ENCODE measurements at places on chromosomes 16 and 17. TPM values are rescaled to one million over a fixed set of nuclear protein-coding genes. Genes with fewer than 3 reads are reported as not detected.

HIC1 gene
- total RNA-seq: 35.0 TPM

CCL3 gene
- 3.3 TPM for total RNA-seq

- DNase-seq: peak; percentile 77
- H3K4me1 ChIP-seq: peaks cover 18% of the 10 kb centered on the region
- H3K4me3 ChIP-seq: no peak overlapping the region
- H3K27me3 ChIP-seq: no peaks in the 10 kb centered on the region
- no peaks in the 10 kb centered on the region for H3K36me3 ChIP-seq
- H3K27ac ChIP-seq: peak overlapping the region; percentile 83
Measured at GRCh38 chr16:49620869-49621240, 235.1 kb downstream of the ZNF423 start.

- peaks cover 2% of the 10 kb centered on the region for H3K4me1 ChIP-seq
- H3K27ac ChIP-seq: no peak overlapping the region
- no peaks in the 10 kb centered on the region for H3K27me3 ChIP-seq
- no peaks in the 10 kb centered on the region for H3K36me3 ChIP-seq
Measured at GRCh38 chr16:30004424-30004776, 6.4 kb downstream of the DOC2A start.

DNA sequence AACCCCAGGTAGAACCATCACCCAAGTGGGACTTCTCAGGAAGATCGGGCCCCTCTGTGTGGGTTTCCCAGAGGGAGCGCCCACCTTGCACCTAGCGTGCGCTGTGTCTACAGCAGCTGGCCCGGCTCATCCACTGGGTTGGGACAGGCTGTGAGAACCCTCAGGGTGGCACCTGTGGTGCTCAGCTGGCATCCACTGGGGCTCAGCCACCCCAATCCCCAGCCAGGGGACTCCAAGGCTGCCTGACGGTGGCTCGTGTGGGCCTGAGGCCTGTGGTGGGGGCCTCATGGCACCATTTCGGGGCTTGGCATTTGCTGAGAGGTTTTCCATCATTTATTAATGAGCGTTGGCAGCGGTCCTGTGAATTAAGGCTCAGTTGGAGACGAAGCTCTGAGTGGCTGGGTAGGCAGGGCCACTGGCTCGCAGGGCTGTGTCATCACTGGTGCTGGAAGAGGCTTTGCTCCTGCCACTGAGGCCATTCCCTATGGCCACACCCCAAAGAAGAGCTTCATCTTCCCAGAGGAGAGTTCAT, 28.5 kb downstream of the CACNG4 start:
- H3K4me3 ChIP-seq: no peak overlapping the region
- H3K27ac ChIP-seq: no peak overlapping the region
- no peaks in the 10 kb centered on the region for H3K4me1 ChIP-seq
- no peaks in the 10 kb centered on the region for H3K36me3 ChIP-seq

- no peak overlapping the region for H3K27ac ChIP-seq
- H3K4me1 ChIP-seq: no peaks in the 10 kb centered on the region
- no peaks in the 10 kb centered on the region for H3K36me3 ChIP-seq
- no peak overlapping the region for H3K4me3 ChIP-seq
- no peaks in the 10 kb centered on the region for H3K27me3 ChIP-seq
Measured at GRCh38 chr17:32516940-32517701, 30.3 kb downstream of the CDK5R1 start.

- no peak for DNase-seq
- peaks cover 2% of the 10 kb centered on the region for H3K4me1 ChIP-seq
- H3K4me3 ChIP-seq: no peak overlapping the region
- no peak overlapping the region for H3K27ac ChIP-seq
- no peaks in the 10 kb centered on the region for H3K36me3 ChIP-seq
- H3K27me3 ChIP-seq: no peaks in the 10 kb centered on the region
Measured at GRCh38 chr16:83994703-83995102, 26.7 kb downstream of the NECAB2 start.

- no peak overlapping the region for H3K27ac ChIP-seq
- H3K36me3 ChIP-seq: no peaks in the 10 kb centered on the region
- H3K4me1 ChIP-seq: no peaks in the 10 kb centered on the region
- H3K4me3 ChIP-seq: no peak overlapping the region
- no peaks in the 10 kb centered on the region for H3K27me3 ChIP-seq
Measured at GRCh38 chr17:37458805-37459204, 30.9 kb upstream of the DUSP14 start.

DNA sequence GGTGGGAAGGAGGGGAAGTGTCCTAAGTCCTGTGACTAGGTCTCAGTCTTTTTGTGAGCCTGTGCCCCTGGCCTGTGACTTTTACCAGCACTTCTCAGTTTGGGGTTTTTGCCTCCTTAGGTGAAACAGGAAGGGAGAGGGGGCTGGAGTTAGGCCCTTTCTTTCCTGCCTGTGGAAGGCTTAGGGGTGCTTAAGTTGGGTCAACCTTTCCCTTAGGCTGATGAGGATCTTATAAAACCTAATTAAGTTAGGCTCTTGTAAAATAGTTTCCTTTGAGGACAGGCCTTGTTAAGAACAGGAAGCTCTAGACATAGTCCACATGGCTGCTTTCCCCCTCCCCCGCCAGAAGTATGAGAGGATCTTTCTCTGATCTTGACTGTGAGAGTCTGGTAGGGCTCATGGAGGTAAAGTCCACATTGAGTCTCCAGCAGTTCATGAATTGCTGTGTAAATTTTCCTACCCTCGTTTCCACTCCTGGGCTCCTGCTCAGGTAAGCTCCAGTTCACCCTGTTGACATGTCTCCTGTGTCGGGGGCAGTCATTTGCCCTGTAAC, 17.0 kb upstream of the DNASE1 start:
- H3K27me3 ChIP-seq: no peaks in the 10 kb centered on the region
- no peak overlapping the region for H3K27ac ChIP-seq
- DNase-seq: no peak
- no peaks in the 10 kb centered on the region for H3K36me3 ChIP-seq
- H3K4me1 ChIP-seq: no peaks in the 10 kb centered on the region

DNA sequence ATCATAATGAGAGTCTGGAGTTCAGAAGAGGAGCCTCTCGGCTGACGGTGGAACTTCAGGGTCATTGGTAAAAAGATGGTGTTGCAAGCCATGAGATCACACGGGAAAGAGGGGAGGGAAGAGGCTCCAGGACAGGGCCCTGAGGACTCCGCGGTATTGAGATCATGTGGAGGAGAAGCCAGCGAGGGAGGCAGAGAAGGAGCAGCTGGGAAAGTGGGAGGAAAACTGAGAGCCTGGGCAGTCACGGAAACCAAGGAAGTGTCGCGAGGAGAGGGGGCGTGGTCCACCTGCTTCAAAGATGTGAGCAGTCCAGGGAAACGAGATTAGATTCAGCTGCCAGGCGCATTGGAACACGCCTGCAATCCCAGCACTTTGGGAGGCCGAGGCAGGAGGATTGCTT, 27.7 kb upstream of the SBK1 start:
- no peaks in the 10 kb centered on the region for H3K4me1 ChIP-seq
- no peaks in the 10 kb centered on the region for H3K27me3 ChIP-seq
- no peak overlapping the region for H3K4me3 ChIP-seq
- no peak overlapping the region for H3K27ac ChIP-seq
- no peak for DNase-seq

GRCh38 chr17:35295686-35296085, 52.8 kb downstream of the SLFN5 start:
- H3K4me1 ChIP-seq: no peaks in the 10 kb centered on the region
- H3K27ac ChIP-seq: no peak overlapping the region
- no peak overlapping the region for H3K4me3 ChIP-seq
- H3K36me3 ChIP-seq: no peaks in the 10 kb centered on the region
- H3K27me3 ChIP-seq: no peaks in the 10 kb centered on the region

DNA sequence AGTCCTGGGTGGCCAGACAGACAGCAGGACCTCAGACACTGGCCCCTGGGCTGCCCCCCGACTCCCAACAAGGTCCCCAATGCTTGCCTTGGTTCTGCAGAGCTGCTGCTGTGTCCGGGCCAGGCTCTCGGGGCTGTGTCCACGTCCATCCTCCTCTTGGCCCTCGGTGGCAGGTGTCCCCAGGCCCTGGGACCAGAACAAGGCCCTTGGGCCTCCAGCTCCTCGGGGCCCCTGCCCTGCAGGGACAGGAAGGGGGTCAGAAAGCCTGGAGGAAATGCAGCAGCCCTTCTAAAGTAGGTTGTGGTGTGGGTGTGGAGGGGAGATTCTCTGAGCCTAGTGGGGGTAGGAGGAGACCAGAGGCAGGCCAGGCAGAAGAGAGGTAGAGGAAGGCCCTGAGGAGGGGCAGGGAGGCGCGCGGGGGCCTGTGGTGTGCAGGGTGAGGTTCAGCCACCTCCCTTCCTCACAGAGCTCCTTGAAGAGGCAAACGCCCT, 2.5 kb upstream of the AXIN1 start:
- H3K4me1 ChIP-seq: no peaks in the 10 kb centered on the region
- H3K4me3 ChIP-seq: no peak overlapping the region
- H3K27ac ChIP-seq: no peak overlapping the region
- peak; percentile 40 for DNase-seq

All from ovary (tissue), 10 donors.